GM12865 (cell line): ENCODE measurements at places on chromosomes 6 and 20.

DNA sequence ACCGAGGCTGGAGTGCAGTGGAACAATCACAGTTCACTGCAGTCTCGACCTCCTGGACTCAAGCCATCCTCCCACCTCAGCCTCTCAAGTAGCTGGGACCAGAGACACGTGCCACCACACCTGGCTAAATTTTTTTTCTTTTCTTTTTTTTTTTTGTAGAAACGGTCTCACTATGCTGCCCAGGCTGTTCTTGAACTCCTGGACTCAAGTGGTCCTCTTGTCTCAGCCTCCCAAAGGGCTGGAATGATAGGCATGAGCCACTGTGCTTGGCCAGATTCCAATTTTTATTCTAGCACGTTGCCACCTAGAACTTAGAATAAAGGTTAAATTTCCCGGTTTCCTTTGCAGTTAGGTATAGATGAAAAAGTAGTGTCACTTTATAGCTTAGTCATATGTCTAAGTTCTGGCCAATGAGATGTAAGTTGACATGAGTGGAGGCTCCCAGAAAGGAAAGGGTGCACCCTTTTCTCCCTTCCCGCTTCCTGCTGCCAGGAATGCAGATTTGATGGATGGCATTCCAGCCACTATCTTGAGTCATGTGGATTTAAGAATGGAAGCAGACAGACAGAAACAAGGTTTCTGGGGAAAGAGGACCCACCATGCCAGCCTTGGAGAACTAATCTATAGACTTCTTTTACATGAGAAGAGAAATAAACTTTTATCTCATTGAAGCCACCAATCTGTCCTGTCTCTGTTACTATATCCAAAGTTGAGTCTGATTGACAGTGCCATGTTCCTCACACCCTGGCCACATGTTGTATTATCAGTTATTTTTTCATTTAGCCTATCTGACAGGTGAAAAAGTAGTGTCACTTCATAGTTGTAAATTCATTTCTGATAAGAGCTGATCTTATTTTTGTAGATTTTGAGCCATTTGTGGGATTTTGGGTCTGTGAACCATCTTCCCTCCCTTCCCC, 60.6 kb upstream of the NCOA3 start:
- no peak for DNase-seq

GRCh38 chr6:132598473-132598872, 8.9 kb upstream of the TAAR5 start:
- peak; percentile 46 for DNase-seq

GRCh38 chr6:22582417-22583205, 13.2 kb downstream of the HDGFL1 start:
- peak; percentile 7 for DNase-seq

DNA sequence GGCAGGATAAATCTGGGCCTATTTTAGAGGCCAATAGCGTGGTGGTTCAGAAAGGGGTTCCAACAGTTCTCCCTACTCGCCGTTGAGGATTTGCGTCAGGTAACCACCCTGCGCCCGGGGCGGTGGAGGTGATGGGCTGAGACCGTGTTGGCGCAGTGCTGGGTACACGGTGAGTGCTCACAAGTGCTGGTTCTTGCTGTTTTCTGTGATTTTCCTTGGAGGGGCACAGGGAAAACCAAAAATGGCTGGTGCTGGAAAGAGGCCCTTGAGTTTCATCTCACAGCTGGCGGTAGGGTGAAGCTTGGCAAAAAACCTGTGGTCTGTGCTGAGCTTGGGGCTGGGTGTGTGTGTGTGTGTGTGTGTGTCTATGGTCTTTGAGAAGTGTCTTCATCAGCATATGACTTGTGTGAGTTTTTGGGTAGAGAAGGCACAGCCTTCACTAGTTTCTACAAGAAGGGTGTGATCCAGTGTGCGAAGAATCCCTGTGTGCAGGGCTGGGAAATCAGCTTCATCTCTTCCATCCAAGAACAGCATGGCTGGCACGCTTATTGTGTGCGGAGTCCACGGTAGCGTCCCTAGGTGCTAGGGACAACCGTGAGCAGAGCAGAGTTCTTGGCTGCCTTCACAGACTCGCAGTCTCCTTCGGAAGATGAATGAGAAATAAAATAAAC, 35.3 kb upstream of the SCRT2 start:
- no peak for DNase-seq

GRCh38 chr20:17556837-17557674, 12.8 kb upstream of the DSTN start:
- no peak for DNase-seq

GRCh38 chr6:30554962-30555815, 1.1 kb downstream of the GNL1 start:
- peak; percentile 22 for DNase-seq

GRCh38 chr6:82875573-82876185, 190.0 kb downstream of the UBE3D start:
- no peak for DNase-seq

- DNase-seq, result no peak
Observed at GRCh38 chr6:52152711-52153160, 33.4 kb upstream of the IL17A start.

- peak; percentile 22 for DNase-seq
Observed at GRCh38 chr6:25489399-25489798, 162.6 kb upstream of the SCGN start.

GRCh38 chr6:43938178-43939105, 168.4 kb downstream of the VEGFA start:
- no peak for DNase-seq

DNA sequence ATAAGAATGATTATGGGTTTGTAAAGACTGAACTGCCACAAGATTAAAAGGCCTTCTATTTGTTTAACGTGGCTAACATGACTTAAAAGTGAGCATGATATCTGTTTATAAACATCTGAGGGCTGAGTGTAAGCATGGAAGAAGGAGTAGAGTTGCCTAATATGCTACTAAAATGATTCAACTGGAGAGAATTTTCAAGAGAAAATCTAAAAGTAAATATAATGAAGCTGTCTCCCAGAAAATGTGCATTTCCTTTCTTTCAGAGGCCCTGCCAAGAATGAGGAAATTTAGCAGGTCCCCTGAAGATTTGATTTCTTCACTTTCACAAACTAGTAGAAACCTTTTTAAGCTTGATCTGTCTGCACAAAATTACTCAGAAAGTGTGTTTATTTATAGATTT, 4.2 kb upstream of the EYA4 start:
- no peak for DNase-seq

GRCh38 chr6:167331565-167331964, 6.7 kb downstream of the TTLL2 start:
- DNase-seq, result no peak

GRCh38 chr20:21189761-21190523, 64.1 kb downstream of the KIZ start:
- no peak for DNase-seq

GRCh38 chr6:85124472-85125354, 325.2 kb upstream of the NT5E start:
- DNase-seq, result no peak

DNA sequence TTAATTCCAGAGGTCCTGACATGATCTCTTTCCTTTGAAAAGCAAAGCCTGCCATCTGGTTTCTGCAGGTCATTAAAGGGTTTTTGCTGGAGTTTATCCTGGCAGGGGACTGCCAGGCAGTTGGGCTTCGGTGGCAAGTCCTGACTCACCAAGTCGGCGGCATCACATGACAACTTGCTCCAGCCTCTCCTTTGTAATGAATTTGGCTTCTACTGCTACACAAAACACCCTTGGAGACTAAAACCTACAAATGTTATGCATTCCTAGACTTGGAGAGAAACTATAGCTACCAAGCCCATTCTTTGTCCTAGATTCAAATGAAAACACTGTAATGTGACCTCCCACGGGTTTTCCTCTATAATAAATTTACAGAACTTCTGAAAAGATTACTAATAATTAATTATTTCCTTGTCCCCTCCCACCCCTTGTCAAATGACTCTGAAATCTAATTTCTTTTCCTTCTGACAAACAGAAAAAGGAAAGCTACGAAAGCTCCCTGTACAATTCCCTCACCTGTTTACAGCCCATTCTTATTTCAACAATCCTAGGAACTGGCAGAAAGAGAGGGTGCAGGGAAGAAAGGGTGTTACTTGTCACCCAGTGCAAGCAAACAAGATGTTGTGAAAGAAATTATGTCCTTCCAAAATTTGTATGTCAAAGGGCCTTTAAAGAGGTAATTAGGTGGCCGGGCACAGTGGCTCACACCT, 62.9 kb downstream of the QRSL1 start:
- no peak for DNase-seq

GRCh38 chr20:1533059-1533458, 24.4 kb downstream of the SIRPD start:
- DNase-seq, result no peak

DNA sequence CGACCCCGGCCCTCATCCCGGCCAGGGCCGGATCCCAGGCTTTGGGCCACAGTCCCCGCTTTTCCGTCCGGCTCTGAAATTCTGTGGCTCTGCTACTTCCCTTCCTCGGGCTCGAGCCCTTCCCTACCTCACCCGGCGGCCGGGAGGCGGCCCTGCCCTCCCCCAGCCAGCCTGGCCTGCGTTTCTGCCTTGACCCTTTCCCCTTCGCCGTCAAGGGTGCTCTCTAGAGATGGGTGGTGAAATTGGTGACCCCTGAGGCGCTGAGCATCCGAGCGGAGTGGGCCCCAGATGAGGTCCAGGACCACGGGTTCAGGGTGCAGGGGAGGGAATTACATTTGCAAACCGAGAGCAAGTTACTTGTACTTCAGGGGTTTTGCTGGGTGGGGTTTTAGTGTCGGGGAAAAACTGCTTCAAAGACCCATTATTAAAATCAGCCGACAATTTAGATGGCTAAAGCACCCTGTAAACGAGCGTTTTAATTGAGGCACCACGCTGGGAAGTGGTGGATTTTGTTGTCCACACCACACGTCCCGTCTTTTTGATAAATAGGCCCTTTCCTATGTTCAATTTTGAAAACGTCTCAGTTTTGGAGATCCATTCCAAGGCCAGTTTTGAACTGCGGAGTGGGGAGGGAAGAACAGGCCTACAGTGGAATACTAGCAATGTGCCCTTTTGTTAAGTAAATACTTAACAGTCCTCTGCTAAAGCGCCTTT, 9.9 kb downstream of the TFAP2A start:
- peak; percentile 37 for DNase-seq

- no peak for DNase-seq
Observed at GRCh38 chr20:5974531-5974930, 24.1 kb downstream of the MCM8 start.

DNA sequence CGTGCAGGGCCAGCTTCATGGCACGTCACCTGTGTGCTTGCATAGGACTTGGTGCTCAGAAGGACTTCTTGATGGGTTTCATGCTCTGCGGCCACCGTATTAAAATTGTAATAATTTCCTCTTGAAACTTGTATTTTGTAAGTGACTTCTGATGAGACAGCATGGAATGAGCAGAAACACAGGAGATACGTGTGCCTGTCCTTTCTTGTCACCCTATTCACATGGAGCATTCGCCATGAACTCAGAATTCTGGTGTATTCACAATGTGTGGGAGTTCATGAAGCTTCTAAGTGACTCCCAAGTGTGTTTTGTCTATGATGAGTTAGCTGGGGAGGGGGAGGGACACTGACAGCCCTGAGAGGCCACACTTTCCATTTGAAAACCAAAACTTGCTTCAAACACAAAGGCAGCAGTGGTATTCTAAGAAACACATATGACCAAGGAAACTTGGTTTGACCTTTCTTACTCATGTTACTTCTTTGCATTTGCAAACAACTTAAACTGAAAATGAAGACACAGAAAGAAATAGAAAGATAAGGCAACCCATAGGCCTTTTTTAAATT, 92.1 kb upstream of the NEDD9 start:
- DNase-seq, result peak; percentile 84

DNA sequence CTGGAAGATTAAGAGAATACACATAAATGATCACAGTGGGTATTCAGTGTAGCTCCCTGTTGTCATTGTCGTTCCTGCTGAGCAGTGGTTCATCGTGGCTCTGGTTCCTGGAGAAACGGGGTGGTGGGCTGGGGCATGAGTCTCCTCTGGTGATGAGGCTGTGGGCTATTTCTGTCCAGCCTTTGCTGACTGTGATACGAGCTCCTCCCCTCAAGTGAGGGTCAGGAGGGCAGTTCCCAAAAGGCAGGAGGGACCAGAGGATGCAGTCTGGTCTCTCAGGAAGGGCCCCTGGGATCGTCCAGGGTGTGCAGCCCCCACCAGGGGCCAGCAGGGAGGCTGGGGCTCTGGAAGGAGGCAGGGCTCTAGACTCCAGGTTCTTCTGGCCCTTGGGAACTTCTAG, 31.1 kb upstream of the DLGAP4 start:
- DNase-seq, result no peak

- DNase-seq, result no peak
Observed at GRCh38 chr6:113328886-113329381, 528.2 kb upstream of the MARCKS start.

DNA sequence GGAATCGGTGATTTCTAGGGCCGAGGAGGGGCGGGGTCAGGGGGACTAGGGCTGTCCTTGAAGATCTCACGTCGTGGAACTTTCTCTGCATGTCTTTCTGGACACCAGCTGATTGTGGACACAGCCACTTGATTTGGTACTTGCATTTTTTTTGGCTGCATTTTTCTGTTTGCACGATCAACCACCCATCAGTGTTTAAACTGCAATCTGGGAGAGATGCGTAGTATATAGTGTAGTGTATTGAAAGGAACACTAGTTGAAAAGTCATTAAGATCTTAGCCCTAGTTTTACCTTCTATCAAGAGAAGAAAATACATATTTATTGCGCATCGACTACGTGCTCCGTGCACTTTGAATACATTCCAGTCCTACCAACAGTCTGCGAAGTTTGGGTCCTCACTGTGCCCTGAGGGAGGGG, 657 bp downstream of the NT5DC1 start:
- DNase-seq, result no peak

GRCh38 chr6:156254240-156254639, 522.9 kb upstream of the ARID1B start:
- DNase-seq, result no peak

- no peak for DNase-seq
Observed at GRCh38 chr6:89986650-89987074, 92.4 kb downstream of the GJA10 start.

- no peak for DNase-seq
Observed at GRCh38 chr6:48048451-48049146, 62.4 kb downstream of the PTCHD4 start.

- DNase-seq, result no peak
Observed at GRCh38 chr20:36951979-36952738, 651 bp upstream of the SAMHD1 start.

GRCh38 chr6:70398783-70399728, 14.3 kb upstream of the FAM135A start:
- no peak for DNase-seq

GRCh38 chr20:1661542-1662299, 4.1 kb upstream of the SIRPG start:
- DNase-seq, result no peak

GRCh38 chr6:150406948-150407347, 38.1 kb downstream of the IYD start:
- no peak for DNase-seq

GRCh38 chr20:51434580-51435247, 107.8 kb downstream of the NFATC2 start:
- DNase-seq, result no peak

GRCh38 chr6:83636800-83637199, 72.1 kb downstream of the SNAP91 start:
- no peak for DNase-seq

- DNase-seq, result no peak
Observed at GRCh38 chr6:42448391-42448790, 3.3 kb downstream of the TRERF1 start.
